ENCODE measurements at places on chromosomes 2 and 18.
A peak's percentile ranks its signal among the peaks of the same experiment; 100 is the strongest.

DNA sequence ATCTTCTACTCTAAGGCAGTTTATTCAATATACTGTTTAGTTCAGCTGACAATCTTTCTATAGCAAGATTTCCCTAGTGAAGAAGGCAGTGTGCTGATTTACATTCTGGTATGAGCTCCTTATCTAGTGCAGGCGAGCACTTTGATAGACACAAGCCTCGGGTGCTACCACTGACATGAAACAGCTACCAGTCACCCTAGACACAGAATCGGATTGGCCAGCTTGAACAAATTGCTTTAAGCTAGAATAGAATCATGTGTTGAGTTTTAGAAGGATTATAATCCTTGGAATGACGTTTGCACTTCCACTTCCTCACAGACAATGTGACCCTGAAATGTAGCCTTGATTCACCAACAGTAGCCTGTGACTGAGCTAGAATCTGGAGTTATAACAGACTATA lies 394.0 kb downstream of the EPHA4 start:
- DNase-seq: no peak

GRCh38 chr2:101382442-101382841 lies 4.9 kb downstream of the CREG2 start:
- DNase-seq: no peak

- DNase-seq: no peak
Measured at GRCh38 chr2:66441581-66442320, 6.8 kb downstream of the MEIS1 start.

- peak; percentile 46 for DNase-seq
Measured at GRCh38 chr2:235027558-235028214, 75.9 kb downstream of the SH3BP4 start.

DNA sequence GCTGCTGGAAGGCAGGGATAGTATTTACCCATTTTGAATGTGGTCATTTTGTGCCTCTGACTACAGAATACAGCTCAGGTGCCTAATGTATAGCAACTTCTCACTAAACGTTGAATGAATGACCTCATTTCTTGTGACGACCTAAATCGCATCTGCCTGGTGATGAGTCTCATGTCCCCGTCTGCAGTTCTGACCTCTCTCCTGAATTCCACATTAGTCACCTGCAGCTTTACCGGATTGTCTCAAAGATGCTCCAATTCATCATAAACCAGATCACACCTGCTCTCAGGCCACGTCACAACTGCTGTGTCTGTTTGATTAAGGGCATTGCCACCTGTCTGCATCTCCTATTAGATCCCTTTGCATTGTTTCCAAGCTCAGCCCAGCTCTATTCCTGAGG lies 133.6 kb upstream of the MYT1L start:
- peak; percentile 8 for DNase-seq

GRCh38 chr2:14937336-14937735 lies 304.8 kb downstream of the LRATD1 start:
- no peak for DNase-seq

DNA sequence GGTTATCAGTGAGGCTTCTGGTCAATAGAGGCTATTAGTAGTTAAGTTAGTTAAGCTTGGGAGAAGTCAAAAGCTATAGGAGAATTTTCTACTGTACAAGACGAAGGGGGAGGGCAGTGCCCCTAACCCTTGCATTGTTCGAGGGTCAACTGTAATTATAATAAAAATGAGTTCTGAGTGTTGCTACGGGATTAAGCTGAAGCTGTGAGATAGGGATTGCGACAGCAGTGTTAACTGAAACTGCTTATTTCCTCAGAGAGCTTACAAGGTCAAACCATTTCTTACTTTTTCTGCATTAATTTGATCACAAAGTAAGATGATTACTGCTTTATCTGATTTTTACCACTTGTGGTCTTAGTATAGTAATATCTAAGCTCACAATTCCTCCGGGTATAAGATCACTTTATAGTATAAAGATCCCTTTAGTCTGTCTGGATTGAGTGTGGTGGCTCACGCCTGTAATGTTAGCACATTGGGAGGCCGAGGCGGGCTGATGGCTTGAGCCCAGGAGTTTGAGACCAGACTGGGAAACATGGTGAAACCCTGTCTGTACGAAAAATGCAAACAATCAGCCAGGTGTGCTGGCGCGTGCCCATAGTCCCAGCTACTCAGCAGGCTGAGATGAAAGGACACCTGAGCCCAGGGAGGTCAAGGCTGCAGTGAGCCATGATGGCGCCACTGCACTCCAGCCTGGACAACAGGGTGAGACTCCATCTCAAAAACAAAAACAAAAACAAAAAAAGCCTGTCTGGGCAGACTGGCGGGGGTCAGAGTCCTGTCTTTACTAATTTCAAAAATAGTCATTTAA lies 119.5 kb upstream of the TLK1 start:
- DNase-seq: no peak

- DNase-seq: no peak
Measured at GRCh38 chr2:39447266-39448168, 10.4 kb upstream of the MAP4K3 start.

DNA sequence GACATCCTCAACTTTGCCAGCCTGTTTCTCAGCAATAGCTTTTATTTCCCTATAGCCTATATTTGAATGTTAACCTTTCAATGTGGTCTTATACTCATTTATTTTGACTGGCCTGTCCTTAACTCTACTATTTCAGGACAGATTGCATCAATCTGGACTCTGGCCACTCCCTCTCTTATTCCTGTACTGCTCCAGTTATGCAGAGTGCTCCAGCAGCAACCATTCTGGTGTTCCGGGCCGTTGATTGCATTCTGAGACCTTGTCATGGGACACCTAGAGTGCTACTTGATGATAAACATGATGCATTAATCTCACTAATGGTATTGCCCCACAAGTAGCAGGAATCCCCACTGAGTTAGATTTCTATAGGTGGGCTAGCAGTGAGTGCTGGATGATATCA lies 363.4 kb downstream of the LRRTM1 start:
- DNase-seq: no peak

DNA sequence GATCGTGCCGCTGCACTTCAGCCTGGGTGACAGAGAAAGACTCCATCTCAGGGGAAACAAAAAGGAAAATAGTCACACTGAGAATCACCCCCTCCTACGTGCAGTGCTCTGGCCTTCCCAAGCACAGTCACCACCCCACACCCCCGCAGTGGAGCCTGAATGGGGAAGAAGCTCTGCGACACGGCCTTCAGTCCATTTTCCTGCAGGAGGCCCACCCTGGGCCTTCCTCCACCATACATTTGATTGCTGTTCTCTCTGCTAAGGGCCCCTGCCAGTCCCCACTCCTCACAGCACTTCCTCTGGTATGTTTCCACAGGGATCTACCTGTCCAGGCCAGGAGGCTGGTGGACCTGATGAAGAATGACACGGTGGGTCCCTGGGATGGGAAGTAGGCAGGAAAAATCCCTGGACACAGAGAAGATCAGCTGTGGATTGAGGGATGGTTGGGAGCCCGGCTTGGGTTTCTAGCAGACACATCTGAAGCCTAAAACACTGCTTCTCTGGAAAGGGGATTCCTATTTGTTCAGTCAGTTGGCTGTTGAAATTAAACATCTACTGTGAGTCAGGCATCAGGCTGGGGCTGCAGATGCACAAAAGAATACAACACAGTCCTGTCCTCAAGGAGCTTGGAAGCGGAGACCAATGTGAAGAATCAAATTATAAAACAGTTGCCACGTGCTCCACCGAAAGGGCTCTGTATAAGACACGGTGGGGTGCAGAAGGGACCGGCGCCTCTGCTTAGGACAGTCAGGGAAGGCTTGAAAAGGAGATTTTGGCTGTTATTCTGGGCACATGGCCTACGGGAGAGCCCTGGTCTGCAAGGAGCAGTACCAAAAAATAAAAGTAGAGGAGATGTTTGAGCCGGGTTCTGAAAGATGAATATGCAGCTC lies 82.2 kb downstream of the PLB1 start:
- DNase-seq: no peak

GRCh38 chr2:230738391-230738811 lies 25.8 kb downstream of the CAB39 start:
- DNase-seq: no peak

DNA sequence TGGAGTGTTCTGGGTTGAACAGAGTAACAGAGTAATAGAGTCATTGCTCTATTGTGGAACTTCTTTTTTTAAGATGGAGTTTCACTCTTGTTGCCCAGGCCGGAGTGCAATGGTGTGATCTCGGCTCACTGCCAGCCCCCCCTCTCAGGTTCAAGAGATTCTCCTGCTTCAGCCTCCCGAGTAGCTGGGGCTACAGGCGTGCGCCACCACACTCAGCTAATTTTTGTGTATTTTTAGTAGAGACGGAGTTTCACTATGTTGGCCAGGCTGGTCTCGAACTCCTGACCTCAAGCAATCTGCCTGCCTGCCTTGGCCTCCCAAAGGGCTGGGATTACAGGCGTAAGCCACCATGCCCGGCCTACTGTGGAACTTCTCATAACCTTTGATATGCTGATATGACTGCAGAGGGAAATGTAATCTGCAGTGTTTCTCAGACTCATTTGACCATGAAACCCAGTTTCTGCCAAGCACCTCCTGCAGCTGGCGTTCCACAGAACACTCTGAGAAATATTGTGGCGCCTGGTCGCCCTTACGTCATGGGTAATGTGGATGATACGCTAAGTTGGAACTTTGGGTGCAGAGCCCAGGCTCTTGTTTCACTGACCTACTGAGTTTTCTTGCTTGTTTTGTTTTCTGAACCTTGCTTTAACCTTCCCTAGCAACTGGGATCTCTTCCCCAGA lies 213.8 kb downstream of the BCL2 start:
- DNase-seq: no peak

- DNase-seq: no peak
Measured at GRCh38 chr18:73660931-73661856, 486.4 kb downstream of the FBXO15 start.

DNA sequence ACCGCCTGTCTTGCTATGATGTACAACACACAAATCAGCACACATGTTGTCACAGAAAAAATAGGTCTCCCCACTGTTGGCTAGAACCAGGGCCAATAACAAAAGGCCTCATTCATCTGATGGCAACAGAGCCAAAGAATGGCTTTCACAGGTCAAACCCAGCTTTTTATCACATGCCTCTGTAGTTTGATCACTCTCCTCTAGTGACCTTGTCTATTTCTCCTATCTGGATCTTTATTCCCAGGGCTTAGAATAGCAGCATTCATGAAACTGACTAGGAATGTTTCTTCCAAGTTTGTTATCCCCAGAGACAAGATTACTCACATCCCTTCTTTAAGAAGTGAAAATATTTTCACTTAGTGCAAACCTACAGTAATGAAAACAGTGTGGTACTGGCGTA lies 285.8 kb upstream of the GYPC start:
- no peak for DNase-seq

GRCh38 chr2:111679202-111679601 lies 204.8 kb downstream of the ANAPC1 start:
- DNase-seq: no peak

DNA sequence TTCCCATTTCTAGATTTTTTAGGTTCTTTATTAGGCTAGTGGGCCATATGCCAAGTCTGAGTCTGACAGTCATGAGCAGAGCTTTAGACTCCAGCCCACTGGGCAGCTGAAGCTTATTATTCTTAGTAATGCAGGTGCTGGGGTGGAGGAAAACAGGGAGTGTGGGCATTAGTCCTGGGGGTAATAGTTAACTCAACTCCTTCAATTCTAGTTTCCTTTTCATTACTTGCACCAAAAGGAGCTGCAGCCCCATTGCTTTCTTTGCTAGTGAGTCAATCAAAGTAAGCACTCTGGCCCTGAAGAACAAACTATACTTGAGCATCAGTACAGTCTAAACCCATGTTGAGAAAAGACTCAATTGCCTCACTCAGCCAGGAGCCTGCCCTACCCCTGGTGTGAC lies 35.5 kb downstream of the ICOS start:
- no peak for DNase-seq
